ENCODE measurements at places on chromosomes 11 and 22.

DNA sequence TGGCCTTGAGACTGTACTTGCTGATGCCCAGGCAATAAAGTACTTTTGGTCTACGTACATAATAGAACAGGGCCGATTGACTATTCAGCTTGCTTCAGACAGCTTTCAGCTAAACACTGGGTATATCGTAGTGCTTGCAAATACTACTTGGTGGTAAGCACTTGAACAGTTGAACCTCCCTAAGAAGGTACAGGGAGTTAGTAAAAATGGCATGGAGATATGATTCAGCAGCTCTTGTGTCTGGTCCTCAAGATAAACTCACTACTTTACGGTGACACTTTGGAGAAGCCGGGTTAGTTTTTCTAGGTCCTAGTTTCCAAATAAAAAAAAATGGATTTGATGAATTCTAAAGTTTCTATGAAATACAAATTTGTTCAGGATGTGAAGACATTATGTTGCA lies 7.3 kb downstream of the CCDC117 start:
- DNase-seq, result no peak

DNA sequence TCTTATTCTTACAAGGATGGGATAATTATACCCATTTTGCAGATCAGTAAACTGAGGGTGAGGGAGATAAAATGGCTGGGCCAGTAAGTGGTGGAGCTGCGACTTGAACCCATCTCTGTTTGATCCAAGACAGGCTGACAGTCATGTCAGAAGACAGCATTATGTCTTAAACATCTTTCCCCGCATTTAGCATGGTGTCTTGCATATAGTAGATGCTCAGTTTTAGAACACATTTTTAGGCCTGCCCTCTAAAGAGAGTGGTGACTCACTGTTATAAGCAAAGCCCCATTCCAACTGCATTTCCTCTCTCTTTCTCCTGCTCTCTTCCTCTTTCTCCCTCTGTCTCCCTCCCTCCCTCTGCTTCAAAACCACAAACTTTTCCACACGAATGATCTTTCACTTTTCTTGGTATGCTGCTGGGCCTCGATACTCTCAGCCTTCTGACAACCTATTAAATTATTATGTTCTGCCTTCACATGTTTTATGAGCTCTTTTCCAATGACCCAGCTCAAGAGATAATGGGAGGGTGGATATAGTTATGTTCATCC lies 25.2 kb downstream of the CWC15 start:
- peak; percentile 61 for DNase-seq

DNA sequence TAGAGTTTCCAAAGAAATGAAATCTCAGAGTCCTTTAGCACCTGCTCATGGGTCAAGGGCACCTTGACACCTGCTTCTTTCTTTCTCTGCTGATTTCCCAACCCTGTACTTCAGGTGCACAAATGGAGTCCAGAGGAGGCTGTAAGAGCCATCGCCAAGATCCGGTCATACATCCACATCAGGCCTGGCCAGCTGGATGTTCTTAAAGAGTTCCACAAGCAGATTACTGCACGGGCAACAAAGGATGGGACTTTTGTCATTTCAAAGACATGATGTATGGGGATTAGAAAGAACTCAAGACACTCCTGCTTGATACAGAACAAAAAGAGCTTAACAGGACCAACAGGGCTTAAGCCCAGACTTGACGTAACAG lies 5.9 kb downstream of the PTPMT1 start:
- DNase-seq, result no peak

GRCh38 chr11:1326435-1327063 lies 17.1 kb upstream of the TOLLIP start:
- DNase-seq, result no peak

- no peak for DNase-seq
Measured at GRCh38 chr11:72696866-72697700, 22.9 kb upstream of the PDE2A start.

- DNase-seq, result no peak
Measured at GRCh38 chr11:120752668-120753067, 241.1 kb downstream of the GRIK4 start.

GRCh38 chr11:17343907-17344306 lies 7.7 kb upstream of the NCR3LG1 start:
- DNase-seq, result peak; percentile 23

DNA sequence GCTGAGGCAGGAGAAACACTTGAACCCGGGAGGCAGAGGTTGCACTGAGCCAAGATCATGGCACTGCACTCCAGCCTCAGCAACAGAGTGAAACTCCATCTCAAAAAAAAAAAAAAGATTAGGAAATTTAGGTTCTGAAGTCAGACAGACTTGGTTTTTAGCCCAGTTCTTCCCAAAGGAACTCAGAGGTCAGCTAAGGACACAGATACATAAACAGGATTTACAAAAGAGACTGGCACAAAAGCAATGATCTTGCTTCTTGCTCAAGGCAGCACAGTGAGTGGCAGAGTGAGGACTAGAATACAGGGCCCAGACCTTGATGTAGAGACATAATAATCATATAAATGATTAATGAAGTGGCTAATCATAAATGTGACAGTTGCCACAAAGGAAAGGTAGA lies 25.4 kb upstream of the RRAS2 start:
- no peak for DNase-seq

- no peak for DNase-seq
Measured at GRCh38 chr22:45910928-45911467, 66.0 kb downstream of the WNT7B start.

GRCh38 chr11:78783846-78784245 lies 209.2 kb upstream of the NARS2 start:
- DNase-seq, result no peak

DNA sequence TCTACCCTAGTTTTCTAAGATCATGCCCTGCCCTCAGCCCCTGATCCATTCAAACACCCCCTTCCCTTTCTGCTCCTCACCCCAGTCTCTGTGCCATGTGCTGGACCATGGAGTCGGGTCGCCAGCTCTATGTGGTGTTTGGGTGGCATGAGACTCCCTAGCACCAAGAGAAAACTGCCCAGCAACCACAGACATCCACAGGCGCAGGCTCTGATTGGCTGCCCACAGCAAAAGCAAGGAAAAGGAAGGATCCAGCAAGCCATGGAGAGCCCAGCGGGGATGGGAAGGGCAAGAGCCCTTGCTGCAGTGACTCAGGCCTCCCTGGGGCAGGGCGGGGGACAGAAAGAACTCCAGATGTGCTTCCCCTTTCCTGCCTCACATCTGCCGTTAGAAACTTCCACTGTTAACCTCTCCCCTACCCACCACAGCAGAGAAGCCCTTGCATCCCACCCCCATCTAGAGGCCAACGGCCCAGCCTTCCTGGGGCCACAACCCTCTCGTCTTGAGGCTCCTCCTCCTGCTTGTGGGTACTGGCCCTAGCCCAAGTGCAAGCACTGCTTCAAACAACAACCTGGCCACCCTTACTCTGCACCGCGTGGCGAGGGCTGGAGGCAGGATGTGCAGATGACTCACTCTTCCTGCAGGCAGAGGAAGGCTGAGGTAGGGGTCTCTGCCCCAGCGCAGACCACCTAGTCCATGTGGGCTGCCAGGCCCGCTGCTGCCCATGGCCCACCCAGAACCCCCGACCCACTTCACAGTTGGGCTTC lies 9.7 kb upstream of the AHNAK start:
- peak; percentile 88 for DNase-seq

Data from kidney epithelial cell (primary cell).